ENCODE measurements at places on chromosomes 7 and 10. TPM values are rescaled to one million over a fixed set of nuclear protein-coding genes. Genes with fewer than 3 reads are reported as not detected.

PTPRN2 gene
- total RNA-seq: 1.1 TPM

EPO gene
- not detected for total RNA-seq

HKDC1 gene
- total RNA-seq: 1.1 TPM

CYP3A4 gene
- total RNA-seq: 0.15 TPM

SUN3 gene
- total RNA-seq: 0.49 TPM

ORAI2 gene
- total RNA-seq: 76.9 TPM

IRF5 gene
- 8.8 TPM for total RNA-seq

TRIL gene
- total RNA-seq: not detected

GDI2 gene
- total RNA-seq: 130 TPM

APBB1IP gene
- total RNA-seq: 0.21 TPM

NYAP1 gene
- 4.0 TPM for total RNA-seq

COBL gene
- total RNA-seq: 0.39 TPM

OR2A1 gene
- total RNA-seq: not detected

LRRC4 gene
- not detected for total RNA-seq

SLC26A4 gene
- 0.05 TPM for total RNA-seq

SKIDA1 gene
- total RNA-seq: 9.3 TPM

TDRD1 gene
- total RNA-seq: not detected

DNA sequence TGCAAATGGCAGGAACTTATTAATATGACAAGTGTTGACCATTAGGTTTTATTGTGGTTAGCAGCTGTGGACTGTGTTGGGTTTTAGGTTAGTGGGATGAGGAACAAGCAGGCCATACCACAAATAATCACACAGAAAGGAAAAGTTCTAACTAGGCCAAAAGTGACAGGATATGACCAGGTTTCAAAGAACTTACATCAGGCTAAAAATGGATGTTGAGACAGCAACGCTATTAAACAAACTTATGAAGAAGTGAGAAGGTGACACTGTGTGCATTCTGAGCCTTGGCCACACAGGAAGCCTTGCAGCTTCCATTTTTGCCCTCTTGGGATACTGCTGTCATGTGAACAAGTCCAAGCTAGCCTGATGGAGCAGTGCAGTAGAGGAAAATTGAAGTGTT, 568.8 kb downstream of the HTR7 start:
- no peaks in the 10 kb centered on the region for H3K36me3 ChIP-seq
- no peaks in the 10 kb centered on the region for H3K27me3 ChIP-seq
- no peaks in the 10 kb centered on the region for H3K4me1 ChIP-seq
- peak; percentile 13 for DNase-seq

DNA sequence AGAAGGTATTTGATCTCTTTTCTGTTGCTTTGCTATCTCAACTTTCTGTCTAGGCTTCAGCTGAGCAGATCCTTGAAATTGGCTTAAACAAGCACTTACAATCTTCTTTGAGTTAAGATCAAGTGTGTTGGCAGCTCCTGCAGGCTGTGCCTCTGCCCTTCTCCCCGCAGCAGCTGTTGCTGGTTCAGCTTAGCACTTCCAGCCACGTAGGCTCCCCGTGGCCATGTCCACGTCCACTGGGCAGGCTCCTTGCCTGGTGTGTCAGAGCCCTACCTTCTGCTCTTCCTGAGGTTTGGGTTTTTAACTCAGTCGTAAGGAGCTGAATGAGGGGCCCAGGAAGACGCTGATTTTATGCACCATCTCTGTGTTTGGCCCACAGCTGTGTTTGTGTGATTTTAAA, 47.2 kb downstream of the CAMK1D start:
- H3K36me3 ChIP-seq: no peaks in the 10 kb centered on the region
- no peaks in the 10 kb centered on the region for H3K27me3 ChIP-seq
- no peaks in the 10 kb centered on the region for H3K4me1 ChIP-seq
- H3K27ac ChIP-seq: no peak overlapping the region

DNA sequence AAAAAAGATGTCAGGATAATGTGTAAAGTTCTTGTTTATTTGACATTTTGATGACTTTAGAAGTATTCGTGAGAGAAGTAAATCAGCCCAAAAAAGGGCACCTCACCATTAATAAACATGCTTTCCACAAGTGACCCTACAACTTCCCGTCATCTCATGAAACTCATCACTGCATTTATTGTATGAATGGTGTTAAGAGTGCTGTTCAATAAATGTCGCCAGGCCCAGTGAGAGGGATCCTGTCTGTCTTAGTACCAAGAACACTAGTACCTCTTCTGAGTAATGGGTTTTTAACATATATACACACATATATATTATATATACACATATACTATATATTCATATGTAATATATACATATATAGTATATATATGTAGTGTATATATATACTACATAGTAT, 61.9 kb downstream of the TMEM26 start:
- H3K36me3 ChIP-seq: no peaks in the 10 kb centered on the region
- DNase-seq: no peak
- H3K4me3 ChIP-seq: no peak overlapping the region
- H3K27me3 ChIP-seq: no peaks in the 10 kb centered on the region
- H3K27ac ChIP-seq: no peak overlapping the region
- H3K4me1 ChIP-seq: no peaks in the 10 kb centered on the region

DNA sequence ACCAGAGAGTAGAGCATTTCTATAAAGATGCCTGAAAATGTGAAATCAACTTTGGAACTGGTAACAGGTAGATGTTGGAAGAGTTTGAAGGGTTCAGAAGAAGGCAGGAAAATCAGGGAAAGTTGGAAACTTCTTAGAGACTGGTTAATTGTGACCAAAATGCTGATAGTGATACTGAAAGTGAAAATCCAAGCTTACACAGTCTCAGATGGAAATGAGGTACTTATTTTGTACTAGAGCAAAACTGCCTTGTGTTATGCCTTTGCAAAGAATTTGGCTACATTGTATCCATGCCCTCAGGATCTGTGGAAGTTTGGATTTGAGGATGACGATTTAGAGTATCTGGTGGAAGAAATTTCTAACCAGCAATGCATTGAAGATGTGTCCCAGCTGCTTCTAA, 430.6 kb upstream of the KCND2 start:
- H3K4me3 ChIP-seq: no peak overlapping the region
- no peaks in the 10 kb centered on the region for H3K36me3 ChIP-seq
- no peaks in the 10 kb centered on the region for H3K27me3 ChIP-seq

GRCh38 chr7:38187794-38188440, 9.9 kb downstream of the STARD3NL start:
- no peak for DNase-seq
- H3K4me1 ChIP-seq: peaks cover 6% of the 10 kb centered on the region
- H3K4me3 ChIP-seq: no peak overlapping the region
- no peaks in the 10 kb centered on the region for H3K36me3 ChIP-seq
- H3K27me3 ChIP-seq: no peaks in the 10 kb centered on the region
- no peak overlapping the region for H3K27ac ChIP-seq

GRCh38 chr7:110839866-110840265, 251.1 kb upstream of the LRRN3 start:
- no peaks in the 10 kb centered on the region for H3K36me3 ChIP-seq
- no peak overlapping the region for H3K4me3 ChIP-seq
- H3K4me1 ChIP-seq: no peaks in the 10 kb centered on the region
- H3K27me3 ChIP-seq: no peaks in the 10 kb centered on the region
- DNase-seq: no peak
- H3K27ac ChIP-seq: no peak overlapping the region

- H3K4me1 ChIP-seq: no peaks in the 10 kb centered on the region
- peaks cover 7% of the 10 kb centered on the region for H3K27me3 ChIP-seq
- H3K36me3 ChIP-seq: no peaks in the 10 kb centered on the region
- no peak overlapping the region for H3K4me3 ChIP-seq
- no peak overlapping the region for H3K27ac ChIP-seq
- no peak for DNase-seq
Observed at GRCh38 chr10:120420421-120420820, 36.6 kb upstream of the PLPP4 start.

GRCh38 chr7:22720791-22721786, 5.9 kb upstream of the IL6 start:
- peak overlapping the region; percentile 49 for H3K27ac ChIP-seq
- H3K27me3 ChIP-seq: no peaks in the 10 kb centered on the region
- no peaks in the 10 kb centered on the region for H3K36me3 ChIP-seq

DNA sequence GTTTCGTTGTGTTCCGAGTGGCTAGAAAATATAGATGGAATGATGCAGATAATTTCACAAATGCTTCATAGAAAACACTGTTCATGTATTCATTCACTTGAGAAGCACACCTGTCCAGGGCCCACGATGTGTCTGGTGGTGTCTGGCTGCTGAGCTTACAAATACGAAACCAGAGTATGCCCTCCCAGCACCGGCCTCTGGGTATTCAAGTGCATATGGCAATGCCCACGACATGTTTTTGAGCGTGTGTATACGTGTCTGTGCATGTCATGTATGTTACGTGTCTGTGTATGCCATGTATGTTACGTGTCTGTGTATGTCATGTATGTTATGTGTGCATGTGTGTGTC, 37.9 kb downstream of the IL2RA start:
- DNase-seq: no peak
- no peaks in the 10 kb centered on the region for H3K4me1 ChIP-seq
- H3K27ac ChIP-seq: no peak overlapping the region
- H3K4me3 ChIP-seq: no peak overlapping the region
- H3K36me3 ChIP-seq: no peaks in the 10 kb centered on the region

DNA sequence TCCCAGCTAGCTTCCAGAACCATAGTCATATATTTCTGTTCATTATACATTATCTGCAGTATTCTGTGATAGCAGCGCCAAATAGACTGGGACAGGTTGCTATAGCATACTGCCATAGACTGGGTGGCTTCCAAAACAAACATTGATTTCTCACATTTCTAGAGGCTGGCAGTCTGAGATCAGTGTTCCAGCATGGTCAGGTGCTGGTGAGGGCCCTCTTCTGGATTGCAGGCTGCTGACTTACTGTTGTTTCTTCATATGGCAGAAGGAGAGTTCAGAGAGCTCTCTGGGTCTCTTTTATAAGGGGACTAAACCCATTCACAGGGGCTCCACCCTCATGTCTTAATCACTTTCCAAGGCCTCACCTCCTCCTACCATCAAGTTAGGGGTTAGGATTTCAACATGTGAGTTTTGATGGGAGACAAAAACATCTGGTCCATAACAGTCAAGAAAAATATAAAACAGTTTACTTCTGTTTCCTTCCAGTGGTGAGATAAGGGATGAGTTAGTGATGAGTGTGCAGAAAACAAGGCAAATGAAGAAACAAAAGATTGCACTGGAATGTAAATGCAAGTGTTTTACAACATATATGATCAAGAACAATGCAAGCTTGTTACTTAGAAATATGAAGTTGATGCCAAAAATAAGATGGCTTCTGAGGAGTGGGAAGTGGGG, 399.0 kb upstream of the C7orf33 start:
- H3K36me3 ChIP-seq: no peaks in the 10 kb centered on the region
- no peak for DNase-seq
- H3K4me1 ChIP-seq: no peaks in the 10 kb centered on the region

GRCh38 chr7:73936967-73937366, 76.0 kb downstream of the TMEM270 start:
- H3K36me3 ChIP-seq: no peaks in the 10 kb centered on the region
- no peak for DNase-seq
- no peaks in the 10 kb centered on the region for H3K4me1 ChIP-seq
- no peak overlapping the region for H3K4me3 ChIP-seq
- H3K27ac ChIP-seq: no peak overlapping the region
- H3K27me3 ChIP-seq: no peaks in the 10 kb centered on the region

- no peaks in the 10 kb centered on the region for H3K27me3 ChIP-seq
- H3K27ac ChIP-seq: no peak overlapping the region
- no peak overlapping the region for H3K4me3 ChIP-seq
- H3K4me1 ChIP-seq: no peaks in the 10 kb centered on the region
- H3K36me3 ChIP-seq: no peaks in the 10 kb centered on the region
Observed at GRCh38 chr7:21413502-21413901, 14.4 kb upstream of the SP4 start.

GRCh38 chr10:94571081-94571480, 25.5 kb downstream of the HELLS start:
- H3K4me3 ChIP-seq: no peak overlapping the region
- peaks cover 21% of the 10 kb centered on the region for H3K36me3 ChIP-seq
- no peak for DNase-seq
- H3K27ac ChIP-seq: no peak overlapping the region

DNA sequence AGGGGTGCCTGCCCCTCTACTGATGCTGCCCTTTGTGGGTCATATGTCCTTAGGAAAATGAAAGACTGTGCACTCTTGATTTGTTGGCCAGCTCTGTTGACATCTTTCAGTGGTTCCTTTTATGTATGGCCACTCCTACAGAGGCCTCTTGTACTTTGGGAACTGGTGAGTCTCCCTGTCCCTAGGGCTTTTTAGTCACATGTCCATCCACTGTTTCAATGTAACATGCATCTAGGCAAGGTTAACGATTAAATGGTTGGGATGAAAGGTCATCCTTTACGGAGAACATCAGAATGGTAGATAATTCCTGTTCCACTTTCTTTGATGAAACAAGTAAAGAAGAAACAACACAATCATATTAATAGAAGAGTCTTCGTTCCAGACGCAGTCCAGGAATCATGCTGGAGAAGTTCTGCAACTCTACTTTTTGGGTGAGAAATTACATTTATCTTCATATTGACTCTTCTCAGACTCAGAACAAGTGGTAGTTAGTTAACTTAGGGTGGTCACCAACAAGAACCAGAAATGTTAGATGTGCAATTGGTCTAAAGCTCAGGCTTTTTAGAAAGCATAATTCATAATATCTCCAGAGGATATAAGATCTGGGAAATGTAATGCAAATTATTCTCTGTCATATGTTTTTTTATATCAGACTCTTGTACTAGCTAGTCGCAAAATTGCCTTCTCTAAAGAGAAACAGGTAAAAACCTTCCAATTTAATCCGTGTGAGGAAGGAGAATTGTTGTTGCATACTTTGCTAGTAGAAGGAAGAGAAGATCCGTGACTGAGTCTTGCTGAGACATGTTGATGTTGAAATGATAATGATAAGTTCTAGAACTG, at the start of gene ABCC2:
ABCC2 (plus strand) TSS at position 194 of the 840 bp plus-strand sequence; CDS start at position 399, 205 bp downstream.
- DNase-seq: no peak
- H3K36me3 ChIP-seq: peaks cover 3% of the 10 kb centered on the region
- no peaks in the 10 kb centered on the region for H3K27me3 ChIP-seq
- H3K27ac ChIP-seq: peak within 1 kb of the TSS; percentile 97

DNA sequence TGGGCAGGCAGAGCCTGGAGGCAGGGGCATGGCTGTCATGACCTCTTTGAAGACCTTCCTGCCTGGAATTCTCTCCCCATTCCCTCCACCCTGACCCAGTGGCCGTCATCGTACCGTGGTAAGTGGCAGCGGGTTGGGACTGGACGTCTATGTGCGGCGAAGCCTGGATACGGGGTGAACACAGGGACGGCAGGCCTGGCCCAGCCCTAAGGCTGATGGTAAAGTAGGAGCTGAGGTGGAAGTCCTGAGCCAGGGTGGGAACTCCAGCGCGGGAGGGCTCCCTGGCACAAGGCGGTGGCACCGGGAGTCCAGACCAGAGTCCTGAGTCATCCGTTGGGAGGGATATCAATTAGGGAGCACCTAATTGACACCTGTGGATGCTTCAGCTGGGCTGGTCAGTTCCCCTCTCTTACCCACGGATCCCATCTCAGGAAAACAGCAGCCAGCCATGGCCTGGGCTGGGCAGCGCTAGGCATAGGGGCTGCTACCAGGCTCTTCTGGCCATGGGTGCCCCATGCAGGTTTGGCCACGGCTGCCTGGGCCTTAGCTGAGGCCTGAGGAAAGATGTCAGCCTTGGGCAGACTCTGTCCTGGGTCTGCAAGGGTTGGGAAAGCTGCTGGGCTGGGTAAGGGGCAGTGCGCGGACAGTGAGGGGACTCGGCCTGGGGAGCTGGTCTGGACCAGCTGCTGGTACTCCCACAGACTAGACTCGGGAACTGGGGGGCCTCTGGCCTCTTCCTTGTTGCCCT, 3.3 kb downstream of the PPIF start:
- H3K4me1 ChIP-seq: peaks cover 14% of the 10 kb centered on the region
- no peak for DNase-seq
- no peak overlapping the region for H3K27ac ChIP-seq

- H3K36me3 ChIP-seq: no peaks in the 10 kb centered on the region
- peak; percentile 75 for DNase-seq
- H3K27ac ChIP-seq: peak overlapping the region; percentile 61
- no peak overlapping the region for H3K4me3 ChIP-seq
Observed at GRCh38 chr7:81447351-81447952, 322.4 kb downstream of the HGF start.
